ENCODE measurements at places on chromosomes 4 and X.

GRCh38 chrX:46444011-46444410 lies 101.2 kb downstream of the ZNF674 start:
- DNase-seq = no peak

GRCh38 chr4:156971165-156971675 lies 379 bp downstream of the PDGFC start:
- peak; percentile 18 for DNase-seq

- peak; percentile 10 for DNase-seq
Measured at GRCh38 chrX:137426695-137427425, 139.1 kb upstream of the ZIC3 start.

- peak; percentile 32 for DNase-seq
Measured at GRCh38 chr4:1113311-1114009, at the start of gene RNF212. Gene RNF212 (minus strand): TSS chr4:1113564. CDS start chr4:1113464, 100 bp downstream.

DNA sequence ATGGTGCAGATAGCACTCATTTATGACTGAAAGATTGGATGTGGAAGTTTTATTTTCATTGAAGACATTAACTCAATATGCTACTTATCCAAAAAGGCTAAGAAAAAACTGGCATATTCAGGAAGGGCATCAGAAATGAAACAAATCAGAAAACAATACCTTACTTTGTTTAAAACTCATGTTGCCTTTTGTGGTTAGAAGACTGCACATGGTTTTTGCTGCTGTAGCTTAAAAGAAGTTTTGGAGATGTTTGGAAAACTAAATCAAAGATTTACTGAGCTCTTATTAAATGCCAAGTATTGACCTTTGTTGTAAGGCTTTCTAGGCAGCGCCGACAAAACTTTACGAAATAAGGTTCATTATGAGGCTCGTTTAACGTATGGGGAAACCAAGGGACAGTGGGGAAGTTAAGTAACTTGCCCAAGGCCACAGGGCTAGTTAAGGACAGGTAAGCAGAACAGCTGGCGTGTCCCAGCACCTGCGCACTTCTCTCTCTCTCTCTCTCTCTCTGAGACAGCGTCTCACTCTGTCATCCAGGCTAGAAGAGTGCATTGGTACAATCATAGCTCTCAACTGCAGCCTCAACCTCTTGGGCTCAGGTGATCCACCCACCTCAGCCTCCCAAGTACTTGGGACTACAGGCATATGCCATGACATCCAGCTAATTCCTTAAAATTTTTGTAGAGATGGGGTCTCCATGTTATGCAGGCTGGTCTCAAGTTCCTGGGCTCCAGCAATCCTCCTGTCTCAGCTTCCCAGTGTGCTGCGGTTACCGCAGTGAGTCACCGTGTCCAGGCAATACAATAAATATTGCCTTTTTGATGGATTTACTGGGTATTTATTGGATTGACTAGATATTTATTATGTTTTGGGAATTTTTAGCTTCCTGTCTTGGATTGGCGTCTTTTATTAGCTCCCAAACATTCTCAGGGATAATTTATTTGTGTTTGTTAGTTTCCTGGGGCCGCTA lies 16.1 kb downstream of the LRP2BP start:
- DNase-seq = no peak

DNA sequence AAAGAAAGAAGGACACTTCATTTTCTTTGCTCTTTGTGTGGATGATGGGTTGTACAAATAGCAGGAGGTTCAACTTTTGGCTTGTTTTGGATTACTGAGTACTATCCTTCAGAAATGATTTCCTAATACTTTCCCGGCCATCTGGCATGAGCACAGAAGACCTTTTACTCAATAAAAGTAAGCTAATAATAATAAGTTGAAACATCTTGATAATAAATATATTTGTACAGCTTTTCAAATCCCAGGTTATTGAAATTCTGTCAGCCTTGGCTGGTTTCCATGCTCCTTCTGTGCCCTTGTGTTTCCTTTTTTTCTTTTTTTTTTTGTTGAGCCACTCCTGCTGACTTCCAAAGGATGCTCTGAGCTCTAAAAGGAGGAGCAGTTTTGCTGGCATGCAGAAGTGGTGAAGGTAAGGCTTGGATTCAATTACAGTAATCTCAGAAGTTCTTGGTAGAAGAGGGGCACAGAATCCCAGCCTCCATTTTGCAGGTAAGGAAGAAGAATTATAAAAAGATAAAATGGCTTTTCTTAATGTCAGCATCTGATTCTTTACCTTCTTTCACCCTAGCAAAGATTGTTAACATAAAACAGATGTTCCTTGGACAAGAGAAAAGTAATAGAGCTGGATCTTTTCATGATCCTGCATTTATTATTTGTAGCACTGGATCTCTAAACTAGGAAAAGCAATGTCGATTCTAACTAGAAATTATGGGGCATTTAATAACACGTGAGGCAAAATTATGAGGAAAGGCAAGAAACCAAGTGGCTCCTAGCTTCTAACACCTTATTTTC lies 31.9 kb downstream of the REPS2 start:
- no peak for DNase-seq

GRCh38 chr4:86218746-86219473 lies 140.9 kb downstream of the MAPK10 start:
- no peak for DNase-seq

DNA sequence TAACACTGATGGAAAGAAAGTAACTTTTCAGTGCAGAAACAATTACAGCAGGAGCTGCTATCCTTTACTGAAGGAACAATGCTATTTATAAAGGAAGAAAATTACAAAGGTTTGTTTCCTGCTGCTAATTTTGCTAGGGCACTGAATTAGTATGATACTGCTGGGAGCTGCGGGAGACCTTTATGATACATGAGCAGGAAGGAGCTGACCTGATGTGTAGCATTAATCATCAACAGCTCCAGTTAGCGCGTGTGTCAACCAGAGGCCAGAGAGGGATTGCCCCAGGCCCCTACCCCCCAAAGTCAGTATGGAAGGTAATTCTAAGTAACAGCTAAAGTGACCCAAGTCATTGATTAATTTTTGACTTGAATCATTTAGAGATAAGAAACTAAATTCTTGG lies 728.9 kb downstream of the PCDH18 start:
- no peak for DNase-seq

DNA sequence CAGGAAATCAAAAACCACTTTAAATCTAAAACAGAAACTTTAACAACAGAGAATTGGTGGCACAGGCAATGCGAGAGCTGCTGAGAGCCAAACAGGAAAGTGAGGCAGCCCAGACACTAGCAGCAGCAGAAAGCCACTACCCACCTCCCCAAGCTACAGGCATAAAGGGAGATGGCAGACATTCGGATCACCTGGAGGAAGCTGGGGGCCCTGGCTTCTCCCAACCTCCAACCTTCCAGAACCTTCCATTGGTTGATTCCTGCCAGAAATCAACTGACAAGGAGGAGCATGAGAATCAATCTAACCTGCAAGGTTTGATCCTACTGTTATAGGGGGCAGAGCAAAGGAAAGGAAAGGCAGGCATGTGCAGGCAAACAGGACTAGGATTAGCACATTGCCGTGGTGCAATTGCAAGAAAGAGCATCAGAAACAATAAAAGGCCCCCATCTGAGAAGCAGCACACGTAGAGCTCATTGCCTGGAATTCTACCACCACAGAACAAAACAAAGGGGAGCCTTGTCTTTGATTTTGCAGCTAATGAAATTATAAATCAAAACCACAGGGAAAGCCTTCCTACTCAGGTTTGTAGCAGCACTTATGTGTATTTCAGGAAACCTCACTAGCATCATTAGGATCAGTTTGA lies 427.3 kb upstream of the RASGEF1B start:
- no peak for DNase-seq

- DNase-seq = no peak
Measured at GRCh38 chr4:108168160-108168670, 517 bp downstream of the LEF1 start.

DNA sequence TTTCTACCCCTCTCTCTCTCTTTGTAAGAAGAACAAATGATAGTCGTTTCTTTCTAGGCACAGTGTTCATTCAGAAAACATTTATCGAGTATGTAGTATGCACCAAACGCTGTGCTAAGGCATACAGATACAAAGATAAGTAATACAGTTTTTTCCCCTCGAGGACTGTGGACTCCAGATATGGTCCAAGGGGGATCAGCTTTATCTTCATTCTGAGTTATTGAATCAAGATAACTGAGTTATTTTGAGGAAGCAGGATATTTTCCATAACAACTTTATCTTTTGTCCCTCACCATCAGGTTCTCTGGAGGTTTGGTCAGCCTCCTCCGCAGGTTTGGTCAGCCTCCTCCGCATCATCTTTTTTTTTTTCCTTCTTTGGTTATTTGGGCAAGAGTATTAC lies 15.0 kb downstream of the EREG start:
- no peak for DNase-seq

DNA sequence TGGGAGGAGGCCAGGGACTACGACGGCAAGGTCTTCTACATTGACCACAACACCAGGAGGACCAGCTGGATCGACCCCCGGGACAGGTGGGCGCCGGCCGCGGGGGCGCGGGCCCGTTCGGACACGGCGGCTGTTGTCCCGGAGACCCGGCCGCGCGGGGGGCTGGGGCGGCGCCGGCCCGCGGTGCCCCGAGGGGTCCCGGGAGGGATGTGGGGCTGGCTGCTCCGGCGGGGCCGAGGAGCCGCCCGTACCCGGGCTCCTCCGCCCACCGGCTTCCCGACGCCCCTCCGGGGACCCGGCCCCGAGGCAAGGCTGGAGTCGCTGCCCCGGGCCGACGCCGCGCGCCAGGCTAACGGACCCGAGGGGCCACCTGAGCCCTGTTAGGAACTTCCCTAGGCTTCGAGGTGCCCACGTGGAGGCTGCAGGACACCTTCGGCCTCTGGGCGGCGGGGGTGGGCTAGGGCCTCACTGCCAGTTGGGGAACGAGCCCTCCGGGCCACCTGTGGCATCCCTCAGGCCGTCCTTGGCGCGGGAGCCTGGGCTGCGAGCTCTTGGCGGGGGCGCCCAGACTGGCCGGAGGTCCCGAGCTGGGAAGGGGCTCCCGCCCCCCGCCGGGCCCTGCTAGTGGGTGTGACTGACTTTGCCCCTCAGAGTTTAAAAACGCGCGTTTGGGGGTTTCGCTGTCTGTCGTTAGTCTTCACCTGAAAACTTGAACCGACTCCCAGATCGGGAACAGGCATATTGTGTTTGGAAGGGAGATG lies 660 bp downstream of the WWC2 start:
- peak; percentile 69 for DNase-seq

DNA sequence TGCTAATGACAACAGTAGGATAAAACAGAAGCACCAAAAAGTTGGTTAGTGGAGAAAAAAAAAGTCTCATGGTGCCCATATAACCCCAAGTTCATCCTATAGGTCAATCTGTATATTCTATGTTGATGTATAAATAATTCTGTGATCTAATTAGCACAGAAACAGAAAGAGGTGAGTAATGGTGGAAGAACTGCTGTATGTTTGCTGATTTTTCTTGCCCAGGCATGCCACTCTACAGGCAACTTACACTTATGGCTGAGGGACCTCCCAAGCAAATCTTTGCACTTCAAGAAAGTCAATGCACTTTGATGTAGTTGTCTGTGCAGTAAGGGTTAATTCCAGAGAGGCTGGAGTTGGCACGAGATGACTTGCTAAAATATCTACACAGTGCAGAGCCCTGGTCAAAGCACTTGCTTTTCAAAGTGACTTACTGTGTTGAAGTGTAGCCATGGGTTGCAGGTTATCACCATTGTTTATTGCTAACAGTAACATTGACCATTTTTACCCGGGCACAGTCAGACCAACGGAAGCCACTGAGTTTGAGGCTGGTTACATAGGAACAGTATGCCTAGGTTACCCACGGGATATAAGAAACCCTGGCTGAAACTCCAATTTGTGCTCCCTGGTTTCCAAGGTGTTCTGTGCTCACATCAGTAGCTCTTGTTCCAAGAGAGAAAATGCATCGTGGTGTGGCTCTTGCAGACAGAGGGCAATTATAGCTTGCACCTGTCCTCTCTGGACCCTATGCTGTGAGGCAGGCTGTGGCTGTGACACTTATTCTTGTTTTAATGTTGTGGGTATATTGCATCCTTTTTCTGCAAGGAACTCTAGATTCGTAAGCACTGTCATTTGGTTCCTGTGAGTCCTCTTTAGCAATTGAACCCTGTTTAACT lies 141.3 kb upstream of the FTHL17 start:
- DNase-seq = no peak

DNA sequence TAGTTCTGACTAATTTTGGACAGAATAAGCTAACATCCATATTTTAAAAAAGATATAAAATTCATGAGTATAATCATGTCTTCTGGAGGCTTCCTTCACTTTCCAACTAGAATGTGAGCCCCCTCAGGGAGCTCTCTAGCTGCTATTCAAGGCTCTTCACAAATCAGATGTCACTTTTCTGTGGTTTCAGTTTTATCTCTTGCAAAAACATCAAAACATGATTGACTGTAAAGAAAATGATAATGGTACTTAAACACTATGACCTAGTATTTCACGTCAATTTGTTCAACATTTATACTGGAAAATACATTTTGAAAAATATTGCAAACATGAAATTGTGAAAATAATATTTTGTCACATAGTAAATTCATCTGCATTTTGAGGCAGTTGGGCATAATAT lies 234.2 kb downstream of the UNC5C start:
- no peak for DNase-seq

DNA sequence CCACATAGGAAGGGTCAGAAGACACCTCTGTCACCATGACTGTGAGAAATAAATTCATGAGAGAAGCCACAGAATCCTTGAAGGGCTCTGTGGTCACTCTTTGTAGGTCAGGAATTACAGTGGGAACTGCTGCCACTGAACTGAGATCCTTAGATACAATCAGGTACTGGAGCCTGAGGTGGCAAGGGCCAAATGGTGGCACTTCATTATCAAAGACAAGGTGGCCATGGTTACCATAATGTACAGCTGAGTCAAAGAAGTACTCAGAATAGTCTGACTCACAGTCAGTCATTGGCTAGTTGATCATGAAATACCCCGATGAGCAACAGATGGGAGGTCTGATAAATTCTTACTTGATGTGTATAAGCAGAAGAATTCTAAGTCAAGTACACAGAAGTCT lies 131.9 kb downstream of the RTL3 start:
- no peak for DNase-seq

DNA sequence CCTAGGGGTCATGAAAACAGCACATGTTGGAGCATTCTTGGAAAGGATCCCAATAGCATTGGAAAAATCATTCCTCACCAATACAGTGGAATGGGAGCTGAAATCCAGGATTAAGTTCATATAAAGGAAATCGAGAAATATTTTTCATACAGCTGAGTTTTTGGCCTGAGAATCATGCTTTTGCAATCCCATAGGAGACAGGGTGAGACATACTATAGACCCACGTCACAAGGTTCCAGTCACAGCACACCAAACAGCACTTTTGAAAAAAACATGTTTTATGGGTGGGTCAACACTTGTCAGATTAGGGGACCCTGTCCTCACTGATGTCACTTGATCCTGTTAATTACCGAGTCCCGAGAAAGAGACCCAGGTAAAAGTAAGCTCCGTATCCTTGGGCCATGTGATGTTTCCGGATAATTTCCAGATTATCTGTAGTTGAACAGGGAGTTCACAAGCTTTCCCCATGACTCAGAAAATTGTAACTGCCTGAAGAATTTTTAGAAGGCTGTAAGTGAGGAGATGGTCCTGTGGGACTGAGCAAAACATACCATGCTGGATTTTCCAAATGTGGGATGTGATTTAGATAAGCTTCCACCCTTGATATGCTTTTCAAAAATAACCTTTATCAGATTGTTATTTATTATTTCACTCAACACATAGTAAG lies 80.9 kb upstream of the TLR3 start:
- no peak for DNase-seq

- DNase-seq = no peak
Measured at GRCh38 chr4:169758401-169758962, 738 bp upstream of the HPF1 start.

Data from endothelial cell (in vitro differentiated cells).